ENCODE measurements at places on chromosomes 4 and X.

- no peak for DNase-seq
Measured at GRCh38 chr4:8607603-8608481, 15.3 kb downstream of the CPZ start.

- DNase-seq = no peak
Measured at GRCh38 chrX:121894756-121895155, 847.3 kb downstream of the GLUD2 start.

DNA sequence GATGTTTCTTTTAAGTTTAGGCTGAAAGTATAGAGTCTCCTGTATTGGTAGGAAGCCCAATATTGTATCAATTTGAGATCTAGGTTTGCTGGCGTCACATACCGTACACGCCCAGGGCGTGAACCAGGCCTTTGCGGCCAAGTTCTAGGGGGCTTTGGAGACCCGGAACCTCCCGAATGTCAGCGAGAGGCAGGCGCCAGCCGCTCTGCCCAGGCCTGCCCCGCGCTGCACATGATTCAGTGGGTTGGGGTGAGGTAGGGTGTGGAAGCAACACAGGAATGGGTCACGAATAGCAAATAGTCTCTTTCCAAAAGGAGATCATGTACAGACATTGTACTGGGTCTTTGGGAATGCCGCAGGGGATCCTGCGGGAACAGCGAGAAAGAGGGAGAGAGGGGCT lies 195.7 kb upstream of the FAT1 start:
- no peak for DNase-seq

DNA sequence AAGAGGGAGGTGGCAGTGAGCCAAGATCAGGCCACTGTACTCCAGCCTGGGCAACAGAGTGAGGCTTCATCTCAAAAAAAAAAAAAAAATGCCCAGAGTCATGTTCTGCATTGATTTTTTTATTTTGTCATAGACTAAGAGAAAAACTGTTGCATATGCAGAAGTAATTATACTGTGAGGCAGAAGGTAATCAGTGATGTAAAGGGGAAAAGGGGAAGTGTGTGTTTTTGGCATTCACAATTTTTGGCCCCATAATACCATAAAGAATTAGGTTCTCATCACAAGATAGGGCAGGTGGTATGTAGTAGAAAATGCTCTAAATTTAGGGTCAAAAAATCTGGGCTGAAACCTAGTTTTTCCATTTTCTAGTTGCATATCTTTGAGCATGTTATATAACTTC lies 47.3 kb upstream of the GAB1 start:
- no peak for DNase-seq

DNA sequence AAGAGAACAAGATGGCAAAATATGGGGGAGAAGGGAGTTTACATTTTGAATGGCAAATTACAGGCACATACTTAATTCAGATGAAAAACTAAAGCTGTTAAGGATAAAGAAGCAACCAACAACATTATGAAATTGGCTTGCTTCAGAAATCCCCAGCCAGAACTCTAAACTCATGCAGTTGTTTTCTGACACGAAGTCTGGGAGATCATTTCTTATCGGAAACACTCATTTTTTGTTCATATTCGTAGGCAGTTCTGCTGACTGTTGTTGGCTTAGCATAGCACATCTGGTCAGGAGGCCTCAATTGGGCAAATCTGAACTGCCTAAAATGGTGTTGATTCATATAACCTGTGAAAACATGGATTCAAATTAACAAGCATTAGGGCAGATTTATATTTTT lies 33.0 kb upstream of the ARHGAP6 start:
- DNase-seq = no peak

GRCh38 chr4:180637616-180638015 lies 1605.6 kb upstream of the TENM3 start:
- no peak for DNase-seq

DNA sequence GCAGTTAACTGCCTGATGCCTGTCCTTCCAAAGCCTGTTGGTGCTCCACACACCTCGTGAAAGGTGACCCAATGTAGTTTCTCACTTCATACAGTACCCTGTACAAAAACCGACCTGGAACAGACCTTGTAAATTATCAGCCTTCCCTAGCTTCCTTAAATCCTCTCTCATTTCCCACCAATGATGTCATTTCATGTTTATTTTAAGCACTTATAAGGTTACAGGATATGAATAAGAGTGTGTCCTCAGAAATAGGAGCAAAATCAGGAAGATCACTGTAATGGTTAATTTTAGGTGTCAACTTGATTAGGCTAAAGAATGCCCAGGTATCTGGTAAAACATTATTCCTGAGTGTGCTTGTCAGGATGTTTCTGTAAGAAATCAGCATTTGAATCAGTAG lies 44.7 kb downstream of the TMEM150C start:
- DNase-seq = no peak

DNA sequence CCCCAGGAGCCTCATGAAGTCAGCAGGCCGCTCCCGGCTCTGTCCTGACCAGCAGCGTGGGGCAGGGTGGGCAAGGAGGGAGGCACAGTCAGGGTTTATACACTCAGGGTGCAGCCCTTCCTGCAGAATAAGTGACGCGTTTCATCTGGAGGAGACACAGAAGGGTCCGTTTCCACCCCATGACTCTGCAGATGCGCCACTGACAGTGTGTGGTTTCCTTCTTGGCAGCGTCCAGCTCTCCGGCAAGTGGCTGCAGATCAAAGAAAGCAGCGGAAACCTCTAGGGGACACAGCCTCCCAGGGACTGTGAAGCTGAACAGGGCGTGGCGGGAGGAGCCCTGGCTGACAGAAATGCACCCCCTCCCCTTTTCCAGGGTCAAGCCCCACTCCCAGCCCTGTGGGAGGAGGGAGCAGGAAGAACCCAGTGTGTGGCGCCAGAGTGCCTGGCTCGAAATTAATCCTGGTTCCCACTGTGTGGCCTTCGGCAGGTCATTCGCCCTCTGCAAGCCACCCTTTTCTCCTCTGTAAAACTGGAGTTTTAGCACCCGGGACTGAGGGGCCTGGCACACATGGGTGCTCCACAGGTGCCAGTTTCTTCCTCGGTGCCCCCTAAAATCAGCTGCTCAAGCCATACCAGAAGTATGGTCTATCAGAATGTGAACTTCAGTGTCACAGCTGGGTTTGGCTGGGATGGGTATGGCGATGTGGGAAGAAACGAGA lies 17.3 kb upstream of the TBC1D14 start:
- DNase-seq = no peak

GRCh38 chr4:20838476-20838875 lies 138.2 kb downstream of the PACRGL start:
- no peak for DNase-seq

- no peak for DNase-seq
Measured at GRCh38 chr4:3875466-3875865, 109.3 kb downstream of the ADRA2C start.

DNA sequence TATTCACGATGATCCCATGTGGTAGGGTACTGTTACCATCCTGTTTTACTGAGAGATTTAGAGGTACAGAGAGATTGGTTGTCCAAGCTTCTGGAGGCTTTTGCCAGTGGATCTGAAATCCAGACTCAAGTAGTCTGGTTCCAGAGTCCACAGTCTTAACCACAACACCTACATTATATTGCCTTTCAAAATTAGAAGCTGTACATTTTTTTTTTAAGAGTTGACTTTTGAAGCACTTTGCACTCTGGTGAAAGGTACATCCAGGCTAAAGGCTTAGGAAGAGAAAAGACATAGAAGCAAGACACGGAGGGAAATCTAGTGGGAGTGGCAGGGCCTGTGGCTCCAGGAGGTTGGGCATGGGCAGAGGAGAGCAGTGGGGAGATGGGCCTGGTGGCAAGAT lies 122.1 kb downstream of the AFF1 start:
- no peak for DNase-seq

GRCh38 chr4:83618991-83619645 lies 83.2 kb downstream of the GPAT3 start:
- no peak for DNase-seq

DNA sequence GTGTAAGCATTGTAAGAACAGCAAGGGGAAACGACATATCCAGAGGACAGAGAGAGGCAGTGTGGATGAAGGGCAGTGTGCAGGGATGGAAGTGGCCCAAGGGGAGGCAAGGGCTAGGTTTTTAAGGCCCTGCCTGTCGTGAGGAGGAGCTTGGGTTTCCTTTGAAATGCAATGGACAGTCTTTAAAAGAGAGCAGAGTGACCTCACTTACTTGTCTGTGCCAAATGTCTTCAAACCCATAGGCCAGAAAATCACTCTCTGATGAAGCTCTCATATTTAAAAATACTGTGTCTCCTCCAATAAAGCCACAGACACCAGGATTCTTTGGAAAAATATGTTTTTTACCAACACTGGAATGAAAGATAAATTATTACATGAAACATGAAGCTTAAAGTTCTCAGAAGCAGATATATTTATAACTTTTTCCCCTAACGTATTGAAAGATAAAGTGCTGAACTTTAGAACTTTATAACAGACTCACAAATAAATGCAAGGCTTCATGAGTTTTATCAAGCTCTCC lies 19.2 kb upstream of the ATXN3L start:
- DNase-seq = no peak

GRCh38 chrX:70434914-70435586 lies 9.6 kb upstream of the DLG3 start:
- no peak for DNase-seq

- DNase-seq = no peak
Measured at GRCh38 chr4:38837334-38837733, 19.3 kb downstream of the TLR6 start.

- no peak for DNase-seq
Measured at GRCh38 chrX:80792205-80792604, 17.5 kb downstream of the BRWD3 start.

DNA sequence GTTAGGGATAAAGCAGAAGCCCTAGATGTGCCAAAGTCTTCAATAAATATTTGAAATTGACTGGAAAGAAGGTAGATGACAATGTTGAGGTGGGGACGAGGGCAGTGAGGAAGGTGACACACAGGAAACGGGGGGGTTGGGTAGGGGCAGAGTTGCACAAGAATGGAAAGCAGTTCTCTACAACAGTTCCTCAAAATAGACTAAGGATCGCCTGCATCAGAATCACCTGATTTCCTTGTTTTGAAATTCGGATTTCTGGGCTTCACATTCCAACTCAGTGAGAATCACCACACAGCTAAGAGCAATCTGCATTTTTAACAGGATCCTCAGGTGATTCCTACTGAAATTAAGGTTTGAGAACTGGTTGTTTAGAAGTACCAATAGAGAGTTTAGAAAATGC lies 70.6 kb downstream of the ARFIP1 start:
- no peak for DNase-seq

Measured in stimulated activated CD8-positive, alpha-beta memory T cell treated with anti-CD3 and anti-CD28 coated beads, Interleukin-2, amount 100 ng/mL, for 1 hour (primary cell).